ENCODE measurements at places on chromosomes 12 and 14. TPM values are rescaled to one million over a fixed set of nuclear protein-coding genes. Genes with fewer than 3 reads are reported as not detected.

The CEBPE gene
- total RNA-seq = not detected

The GPRC5D gene
- not detected for total RNA-seq

The OR6C74 gene
- not detected for total RNA-seq

The TRPV4 gene
- 14.0 TPM for total RNA-seq

The ANKS1B gene
- 28.5 TPM for total RNA-seq

The NRXN3 gene
- 16.8 TPM for total RNA-seq

The ANKRD33 gene
- 0.46 TPM for total RNA-seq
